ENCODE measurements at places on chromosomes 11 and 22.

DNA sequence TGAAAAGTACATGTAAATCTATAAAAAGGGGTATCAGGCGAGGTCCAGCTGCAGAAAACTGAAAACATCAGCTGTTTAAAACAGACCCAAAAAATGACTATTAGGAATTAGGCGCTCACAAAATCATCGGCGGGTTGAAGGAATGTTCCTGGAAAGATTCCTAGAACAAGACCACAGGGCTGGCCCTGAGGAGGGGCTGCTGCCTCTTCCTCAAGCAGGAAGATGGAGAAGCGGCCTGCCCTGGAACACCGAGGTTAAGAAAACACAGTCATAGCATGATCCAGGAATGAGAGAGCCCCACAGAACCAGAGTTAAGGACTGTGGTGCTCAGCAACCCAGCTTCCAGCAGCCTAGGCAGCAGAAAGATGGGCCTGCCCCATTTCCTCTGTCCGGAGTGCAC, 78.4 kb downstream of the C11orf91 start:
- no peak for DNase-seq

GRCh38 chr11:9752091-9752490, 88.2 kb downstream of the SWAP70 start:
- no peak for DNase-seq

- DNase-seq, result no peak
Observed at GRCh38 chr22:30244066-30244465, 2.5 kb downstream of the LIF start.

DNA sequence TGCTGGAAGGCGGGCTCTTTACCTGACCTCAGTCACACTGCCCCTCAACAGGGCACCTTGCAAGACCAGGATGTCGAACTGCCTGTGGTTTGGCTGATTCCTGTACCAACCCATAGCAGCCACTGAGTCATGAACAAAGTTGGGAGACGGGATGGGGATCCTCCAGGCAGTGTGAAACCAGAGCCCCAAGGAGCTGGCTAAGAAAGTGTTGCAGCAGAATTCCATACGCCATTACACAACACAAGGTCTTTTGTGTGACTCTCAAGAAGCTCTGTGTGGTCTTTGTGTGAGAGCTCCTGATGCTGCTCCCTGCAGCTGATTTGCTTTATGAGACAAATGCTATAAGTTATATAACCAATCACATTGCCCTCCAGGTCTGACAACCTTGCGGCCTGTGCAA, 617.7 kb downstream of the OPCML start:
- DNase-seq, result no peak

DNA sequence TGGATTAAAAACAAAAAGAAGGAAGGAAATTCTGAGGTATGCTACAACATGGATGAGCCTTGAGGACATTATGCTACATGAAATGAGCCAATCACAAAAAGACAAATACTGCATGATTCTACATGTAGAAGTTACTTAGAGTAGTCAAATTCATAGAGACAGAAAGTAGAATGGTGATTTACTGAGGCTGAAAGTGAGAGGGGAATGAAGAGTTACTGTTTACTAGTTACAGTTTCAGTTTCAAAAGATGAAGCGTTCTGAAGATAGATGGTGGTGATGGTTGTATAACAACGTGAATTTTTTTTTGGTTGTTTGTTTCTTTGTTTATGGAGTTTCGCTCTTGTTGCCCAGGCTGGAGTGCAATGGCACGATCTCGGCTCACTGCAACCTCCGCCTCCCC, 9.5 kb downstream of the OR5P2 start:
- no peak for DNase-seq

DNA sequence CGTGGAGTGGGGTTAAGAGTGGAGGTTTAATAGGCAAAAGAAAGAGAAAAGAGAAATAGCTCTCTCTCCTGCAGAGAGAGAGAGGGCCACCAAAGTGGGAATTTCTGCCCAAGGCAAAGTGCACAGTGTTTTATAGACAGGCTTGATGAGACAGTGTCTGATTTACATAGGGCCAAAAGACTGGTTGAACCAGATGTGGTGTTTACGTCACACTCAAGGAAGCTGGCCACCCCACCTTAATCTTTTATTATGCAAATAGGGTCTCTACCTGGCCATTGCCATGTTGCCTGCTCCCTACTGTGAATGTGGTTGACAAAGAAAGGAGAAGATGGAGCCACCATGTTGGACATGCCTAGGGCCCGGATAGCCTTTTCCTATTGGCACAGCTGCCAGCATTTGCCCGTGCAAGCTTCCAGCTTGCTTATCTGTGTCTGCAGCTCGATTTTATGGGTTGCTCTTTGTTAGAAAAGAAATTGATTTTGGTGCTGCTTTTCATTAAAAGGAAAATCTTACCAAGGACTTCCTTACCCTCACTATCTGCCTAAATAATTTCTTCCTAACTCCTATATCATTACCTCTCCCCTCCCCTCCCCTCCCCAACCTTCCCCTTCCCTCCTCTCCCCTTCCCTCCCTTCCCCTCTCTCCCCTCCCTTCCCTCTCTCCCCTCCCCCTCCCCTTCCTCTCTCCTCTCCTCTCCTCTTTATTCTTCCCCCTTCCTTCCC, 436.0 kb downstream of the NELL1 start:
- DNase-seq, result no peak

- no peak for DNase-seq
Observed at GRCh38 chr11:133425245-133425644, 107.1 kb downstream of the OPCML start.

DNA sequence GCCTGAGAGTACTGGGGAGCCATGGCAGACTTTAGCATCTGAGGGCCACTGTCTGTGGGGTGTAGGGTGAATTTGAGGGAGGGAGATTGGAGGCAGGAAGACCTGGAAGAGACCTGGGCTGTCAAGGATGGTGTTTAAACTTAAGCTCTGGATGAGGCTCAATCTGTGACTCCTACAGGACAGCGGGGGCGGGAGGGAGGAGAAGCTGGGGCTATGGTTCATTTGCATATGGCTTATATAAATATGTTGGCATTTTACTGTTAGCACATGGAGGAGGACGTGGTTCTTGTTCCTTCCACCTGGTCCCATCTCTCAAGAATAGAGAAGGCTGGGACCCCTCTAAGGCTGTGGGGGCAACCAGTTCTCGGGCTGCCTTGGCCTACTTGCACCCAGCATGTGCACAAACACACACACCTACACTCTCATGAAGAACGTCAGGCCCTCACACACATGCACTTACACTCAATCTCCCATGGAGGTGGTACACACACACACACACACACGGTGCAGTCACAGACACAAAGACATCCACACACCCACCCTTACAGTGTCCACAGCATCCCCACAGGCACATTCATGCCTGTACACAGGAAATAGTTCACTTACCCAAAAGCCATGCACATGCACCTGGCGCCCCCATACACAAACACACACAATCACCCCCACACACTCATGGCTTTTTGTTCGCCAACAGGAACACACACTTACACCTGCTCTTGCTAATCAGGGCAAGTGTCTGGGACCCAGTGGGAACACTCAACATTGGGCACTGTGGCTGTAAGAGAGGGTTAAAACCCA, 81.3 kb downstream of the PDE2A start:
- DNase-seq, result no peak

All from NCI-H1436 treated with DMSO at 0.1 percent for 48 hours (cell line).